Hindlimb muscle (tissue), 1 donor: ENCODE measurements at places on chromosomes 16 and 17.

GRCh38 chr17:68351395-68351794, 60.1 kb downstream of the ARSG start:
- no peak for DNase-seq

DNA sequence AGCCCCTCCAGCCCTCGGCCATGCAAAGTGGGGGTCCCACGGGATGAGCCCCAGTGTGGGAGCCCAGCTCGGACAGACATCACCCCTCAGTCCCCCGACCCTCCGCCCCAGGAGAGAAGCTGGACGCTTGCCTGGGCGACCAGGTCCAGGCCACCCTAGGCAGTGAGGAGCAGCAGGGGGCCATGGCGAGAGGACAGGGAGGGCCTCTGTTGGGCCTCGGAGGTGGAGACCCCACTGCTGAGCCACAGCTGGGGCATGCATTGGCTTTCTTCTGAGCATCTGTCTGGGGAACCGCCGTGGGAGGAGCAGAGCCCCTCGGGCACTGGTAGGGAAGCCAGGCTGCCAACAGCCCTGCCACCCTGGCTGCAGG, 13.0 kb downstream of the ACTG1 start:
- DNase-seq = no peak

DNA sequence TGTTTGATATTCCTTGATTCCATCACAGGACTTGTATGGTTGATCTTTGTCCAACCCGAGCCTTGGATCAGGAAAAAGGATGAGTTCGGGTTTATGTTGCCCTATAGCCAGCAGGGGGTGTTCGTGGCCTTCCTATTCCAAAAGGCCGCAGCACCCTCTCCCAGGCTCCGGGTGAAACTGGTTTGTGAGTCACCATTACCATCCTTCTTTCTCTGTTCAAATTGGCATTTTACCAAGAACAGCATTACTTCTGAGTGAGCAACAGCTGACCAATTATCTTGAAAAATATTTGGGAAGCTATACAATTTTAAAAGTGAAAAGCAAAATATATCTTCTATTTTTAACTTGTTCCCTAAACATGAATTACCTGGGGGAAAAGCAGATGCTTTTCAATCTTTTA, 24.3 kb upstream of the KRT20 start:
- DNase-seq = peak; percentile 75

- DNase-seq = no peak
Observed at GRCh38 chr16:85466304-85466700, 146.8 kb upstream of the GSE1 start.

DNA sequence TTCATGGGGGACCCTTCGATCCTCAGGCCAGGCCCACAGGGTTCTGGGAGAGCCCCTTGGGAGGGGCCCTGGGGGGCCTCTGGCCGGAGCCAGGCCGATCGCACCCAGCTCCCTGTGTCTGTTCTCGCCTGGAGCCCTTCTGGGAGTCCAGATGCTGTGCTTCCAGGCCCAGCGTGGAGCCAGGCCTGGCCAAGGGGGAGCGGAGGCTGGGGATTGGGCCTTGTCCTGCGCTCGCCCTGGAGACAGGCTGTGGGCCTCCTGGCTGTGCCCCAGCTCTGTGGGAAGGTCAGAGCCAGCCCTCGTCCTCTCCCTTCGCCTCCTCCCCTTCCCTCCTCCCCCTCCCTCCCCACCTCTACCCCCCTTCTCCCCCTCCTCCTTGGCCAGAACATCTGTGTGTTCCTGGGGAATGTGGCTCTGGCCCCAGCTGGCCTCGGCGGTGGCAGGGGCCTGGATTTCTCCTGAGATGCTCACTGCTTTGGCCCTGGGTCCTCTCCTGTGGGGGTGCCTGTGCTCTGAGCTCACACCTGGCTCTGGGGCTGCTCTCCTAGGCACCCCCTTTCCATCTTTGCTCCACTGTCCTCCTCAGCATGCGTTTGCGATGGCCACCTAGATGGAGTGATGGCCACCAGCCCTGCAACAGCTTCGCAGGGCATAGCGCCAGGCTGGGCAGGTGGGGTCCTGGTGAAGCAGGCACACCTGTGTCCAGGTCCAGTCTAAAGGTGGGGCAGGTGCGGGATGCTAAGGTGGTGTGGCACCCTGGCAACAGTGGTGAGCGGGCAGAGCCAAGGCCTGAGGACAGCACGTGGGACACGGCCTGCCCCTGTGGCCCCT, 90.6 kb upstream of the CIBAR2 start:
- DNase-seq = peak; percentile 77

DNA sequence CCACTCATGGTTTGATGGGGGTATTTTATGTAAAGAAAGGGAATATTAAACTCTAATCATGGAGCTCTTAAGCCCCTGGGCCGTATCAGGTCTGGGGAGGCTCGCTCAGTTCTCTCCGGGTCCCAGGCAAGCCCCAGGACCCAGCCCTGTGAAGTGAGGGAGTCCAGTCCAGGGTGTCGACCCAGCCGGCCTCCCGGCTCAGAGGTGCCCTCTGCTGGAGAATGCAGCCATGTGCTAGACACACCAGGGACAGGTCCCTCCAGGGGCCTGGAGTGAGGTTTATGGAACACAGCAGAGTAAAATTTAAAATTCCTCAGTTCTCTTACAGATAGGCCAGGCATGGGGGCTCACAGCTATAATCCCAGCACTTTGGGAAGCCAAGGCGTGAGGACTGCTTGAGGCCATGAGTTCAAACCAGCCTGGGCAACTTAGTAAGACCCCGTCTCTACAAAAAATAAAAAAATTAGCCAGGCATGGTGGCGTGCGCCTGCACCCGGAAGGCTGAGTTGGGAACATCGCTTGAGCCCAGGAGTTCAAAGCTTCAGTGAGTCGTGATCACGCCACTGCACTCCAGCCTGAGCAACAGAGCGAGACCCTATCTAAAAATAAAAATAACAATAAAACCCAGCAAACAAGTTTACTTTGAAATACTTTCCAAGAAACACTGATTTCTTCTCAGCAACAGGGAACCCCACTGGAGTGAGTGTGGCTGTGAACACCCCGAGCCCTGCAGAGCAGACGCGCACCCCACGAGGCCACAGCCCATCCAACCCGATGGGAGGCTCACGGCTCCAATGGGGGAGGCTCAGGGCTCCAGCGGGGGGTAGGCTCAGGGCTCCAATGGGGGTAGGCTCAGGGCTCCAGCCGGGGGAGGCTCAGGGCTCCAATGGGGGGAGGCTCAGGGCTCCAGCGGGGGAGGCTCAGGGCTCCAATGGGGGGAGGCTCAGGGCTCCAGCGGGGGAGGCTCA, 72.2 kb downstream of the ZNF778 start:
- DNase-seq = peak; percentile 22

GRCh38 chr17:63916566-63917185, 2.0 kb downstream of the GH1 start:
- no peak for DNase-seq

DNA sequence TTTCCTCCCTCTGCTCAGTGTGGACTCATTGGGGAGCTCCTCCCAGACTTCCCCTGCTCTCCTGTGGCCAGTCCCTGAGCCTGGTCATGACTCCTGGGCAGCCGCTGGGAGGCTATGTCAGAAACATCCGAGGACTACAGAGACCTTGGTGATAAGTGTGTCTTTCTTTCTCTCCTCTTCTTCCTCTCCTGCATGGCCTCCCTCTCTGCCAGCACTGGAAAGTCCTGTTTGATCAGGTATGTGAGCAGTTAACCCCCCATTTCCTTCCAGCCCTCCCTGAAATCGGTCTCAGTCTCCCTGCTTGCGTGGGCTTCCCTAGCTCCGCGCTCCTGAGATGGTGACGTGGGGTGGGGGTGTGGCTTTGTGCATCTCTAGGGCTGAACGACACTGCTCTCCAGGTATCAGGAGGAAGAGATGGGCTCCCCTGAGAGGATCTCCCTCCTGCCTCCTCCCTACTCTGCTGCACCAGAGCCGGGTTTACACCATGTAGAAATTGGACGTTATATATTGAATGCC, 2.1 kb downstream of the RHBDL3 start:
- DNase-seq = no peak

GRCh38 chr17:27471321-27472269, 15.3 kb downstream of the KSR1 start:
- no peak for DNase-seq

- DNase-seq = no peak
Observed at GRCh38 chr17:9874722-9875121, 30.3 kb downstream of the RCVRN start.

- DNase-seq = no peak
Observed at GRCh38 chr16:50614955-50615724, 66.0 kb downstream of the SNX20 start.

DNA sequence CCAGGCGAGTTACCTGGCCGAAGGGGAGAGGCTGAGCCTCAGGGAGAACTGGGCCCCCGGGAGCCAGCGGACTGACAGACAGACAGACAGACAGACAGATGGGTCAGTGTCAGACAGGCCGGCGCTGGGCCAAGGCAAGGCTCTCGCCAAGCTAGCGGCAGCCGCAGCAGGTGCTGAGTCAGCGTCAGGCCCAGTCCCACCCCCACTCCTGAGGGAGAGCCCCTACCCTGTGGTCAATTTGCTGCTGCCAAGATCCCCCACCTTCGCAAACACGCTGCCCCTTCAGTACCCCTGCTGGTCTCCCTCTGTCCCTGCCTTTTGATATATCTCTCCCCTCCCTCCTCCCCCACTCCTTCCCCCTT, 1.5 kb downstream of the FGF11 start:
- DNase-seq = no peak

GRCh38 chr16:21150375-21151001, at the start of gene DNAH3:
TSS of gene DNAH3 (minus strand) at chr16:21150846. CDS start at chr16:21150319, 527 bp downstream.
- no peak for DNase-seq

- DNase-seq = no peak
Observed at GRCh38 chr16:79510879-79511278, 89.7 kb downstream of the MAF start.

GRCh38 chr16:87963400-87963799, 12.2 kb downstream of the BANP start:
- peak; percentile 80 for DNase-seq

DNA sequence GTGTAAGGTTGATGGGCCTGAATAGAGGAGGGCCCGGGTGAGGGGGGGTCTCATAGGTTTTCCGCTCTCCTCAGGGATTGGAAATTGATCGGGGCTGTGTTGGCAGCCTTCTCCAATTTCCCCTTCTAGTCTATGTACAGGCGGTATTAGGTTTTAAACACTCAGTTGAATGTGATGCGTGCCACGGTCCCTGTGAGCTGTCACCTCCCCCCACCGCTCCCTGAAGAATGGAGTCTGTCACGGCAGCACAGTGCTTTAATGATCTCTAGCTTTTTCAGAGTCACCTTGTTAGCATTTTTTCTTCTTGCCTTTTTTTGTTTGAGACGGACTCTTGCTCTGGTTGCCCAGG, 800 bp downstream of the COX4I1 start:
- DNase-seq = no peak

DNA sequence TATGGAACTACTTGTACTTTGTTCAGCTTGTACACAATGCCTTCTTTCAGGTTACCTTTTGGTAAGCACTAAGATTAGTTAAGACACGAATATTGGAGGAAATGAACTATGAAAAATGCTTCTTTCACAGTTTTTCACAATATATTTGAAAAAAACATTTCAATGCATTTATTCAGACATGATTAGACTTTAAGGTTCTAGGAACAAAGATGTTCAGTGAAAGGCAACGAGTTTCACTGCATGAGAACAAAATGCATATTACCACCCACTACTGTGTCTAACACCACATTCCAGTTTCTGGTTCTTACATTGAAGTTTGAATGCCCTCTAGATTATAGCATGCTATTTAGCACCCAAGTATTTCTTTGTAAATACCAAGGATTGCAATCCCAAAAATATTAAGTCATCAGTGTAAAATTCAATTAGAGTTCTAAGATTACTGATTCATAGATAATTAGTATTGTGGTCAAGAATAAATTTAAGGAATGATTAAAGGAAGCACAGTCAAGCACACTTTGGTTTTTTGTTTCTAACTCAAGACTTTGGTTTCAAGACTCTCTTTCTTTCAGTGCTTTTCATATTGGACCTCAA, 261.7 kb downstream of the CEP112 start:
- no peak for DNase-seq

DNA sequence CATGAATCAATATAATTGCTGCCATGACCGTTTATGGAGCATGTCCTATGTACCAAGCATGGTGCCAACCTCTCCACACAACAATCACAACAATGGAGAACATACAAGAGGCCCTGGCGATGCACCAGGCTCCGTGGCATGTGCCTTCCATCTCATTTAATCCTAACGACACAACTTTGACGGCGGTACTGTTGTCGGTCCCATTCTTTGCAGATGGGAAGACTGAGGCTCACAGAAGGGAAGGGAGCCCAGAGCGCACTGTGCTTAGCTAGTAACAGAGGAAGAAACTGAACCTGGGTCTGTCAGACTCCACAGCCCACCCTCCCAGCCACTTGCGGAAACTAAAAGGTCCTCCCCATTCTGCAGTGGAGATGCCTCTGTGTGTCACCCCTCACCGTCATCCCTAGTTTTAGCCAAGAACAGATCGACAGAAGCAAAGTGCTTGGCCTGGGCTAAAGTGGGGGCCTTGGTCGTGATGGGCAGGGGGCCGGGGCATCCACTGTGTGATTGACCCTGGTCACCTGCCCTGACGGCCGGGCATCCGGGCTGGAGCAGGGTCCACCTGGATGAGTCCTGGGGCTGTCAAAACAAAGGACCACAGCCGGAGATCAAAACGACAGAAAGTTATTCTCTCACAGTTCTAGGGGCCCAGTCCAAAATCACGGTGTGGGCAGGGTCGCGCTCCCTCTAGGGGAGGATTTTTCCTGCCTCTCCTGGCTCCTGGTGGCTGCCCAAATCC, 183.9 kb downstream of the C16orf95 start:
- no peak for DNase-seq

GRCh38 chr17:14827396-14827919, 437.7 kb downstream of the PMP22 start:
- no peak for DNase-seq

- no peak for DNase-seq
Observed at GRCh38 chr17:74637265-74637664, 13.7 kb upstream of the CD300E start.

DNA sequence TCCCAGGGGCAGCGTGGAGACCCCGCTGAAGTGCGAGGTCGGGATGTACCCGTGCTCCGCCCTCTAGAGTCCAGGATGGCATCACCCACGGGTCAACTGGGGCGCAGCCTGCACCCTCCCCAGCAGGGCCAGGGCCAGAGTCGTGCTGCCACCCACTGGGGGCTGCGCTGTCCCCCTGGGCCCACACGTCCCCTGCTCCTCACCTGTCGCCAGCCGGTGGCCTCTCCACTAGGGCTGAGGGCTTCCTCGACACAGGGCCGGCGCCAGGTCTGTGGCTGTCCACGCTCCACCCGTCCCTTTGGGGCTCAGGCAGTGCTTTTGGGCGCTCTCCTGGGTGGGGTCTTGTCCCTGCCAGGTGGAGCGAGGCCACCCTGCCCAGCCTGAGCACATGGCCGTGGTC, 11.6 kb upstream of the PRR35 start:
- DNase-seq = no peak

GRCh38 chr17:3946711-3947235, 17.5 kb downstream of the ATP2A3 start:
- no peak for DNase-seq
